ENCODE measurements at places on chromosomes 6 and 20. TPM values are rescaled to one million over a fixed set of nuclear protein-coding genes. Genes with fewer than 3 reads are reported as not detected.

GRCh38 chr6:109693111-109693510 lies 2.0 kb downstream of the FIG4 start:
- DNase-seq: no peak

- peak; percentile 71 for DNase-seq
These were observed 2.9 kb upstream of the RAB22A start for GRCh38 chr20:58306421-58307261.

- DNase-seq: no peak
These were observed 6.5 kb upstream of the DST start for GRCh38 chr6:56649053-56649769.

- DNase-seq: no peak
These were observed 57.5 kb downstream of the MBOAT1 start for GRCh38 chr6:20154753-20155152.

DNA sequence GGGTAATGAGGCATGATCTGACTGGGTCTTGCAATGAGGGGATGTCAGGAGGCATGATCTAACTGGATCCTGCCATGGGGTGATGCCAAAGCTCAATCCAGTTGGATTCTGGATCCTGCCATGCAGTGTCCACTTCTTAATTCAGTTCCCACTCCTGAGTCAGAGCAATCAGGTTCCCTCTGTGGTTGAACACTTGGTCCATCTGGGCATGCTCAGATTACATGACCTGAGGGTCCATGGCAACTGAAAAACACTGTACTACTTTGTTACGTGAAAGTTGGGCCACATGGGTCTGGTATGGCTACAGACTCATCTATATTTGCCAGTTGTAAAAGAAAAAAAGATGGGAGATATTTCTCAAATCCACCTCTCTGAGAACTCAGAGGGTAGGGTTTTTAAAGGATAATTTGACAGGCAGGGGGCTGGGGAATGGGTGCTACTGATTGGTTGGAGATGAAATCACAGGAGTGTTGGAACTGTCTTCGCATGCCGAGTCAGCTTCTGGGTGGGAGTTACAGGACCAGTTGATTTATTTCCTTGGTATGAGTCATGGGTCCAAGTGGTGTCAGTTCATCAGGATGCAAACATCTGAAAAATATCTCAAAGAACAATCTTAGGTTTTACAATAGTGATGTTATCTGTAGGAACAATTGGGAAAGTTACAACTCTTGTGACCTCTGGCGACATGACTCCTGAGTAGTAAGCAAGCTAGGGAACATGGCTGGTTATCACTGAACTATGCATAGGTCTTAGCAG lies 21.6 kb downstream of the C6orf163 start:
- no peak for DNase-seq

DNA sequence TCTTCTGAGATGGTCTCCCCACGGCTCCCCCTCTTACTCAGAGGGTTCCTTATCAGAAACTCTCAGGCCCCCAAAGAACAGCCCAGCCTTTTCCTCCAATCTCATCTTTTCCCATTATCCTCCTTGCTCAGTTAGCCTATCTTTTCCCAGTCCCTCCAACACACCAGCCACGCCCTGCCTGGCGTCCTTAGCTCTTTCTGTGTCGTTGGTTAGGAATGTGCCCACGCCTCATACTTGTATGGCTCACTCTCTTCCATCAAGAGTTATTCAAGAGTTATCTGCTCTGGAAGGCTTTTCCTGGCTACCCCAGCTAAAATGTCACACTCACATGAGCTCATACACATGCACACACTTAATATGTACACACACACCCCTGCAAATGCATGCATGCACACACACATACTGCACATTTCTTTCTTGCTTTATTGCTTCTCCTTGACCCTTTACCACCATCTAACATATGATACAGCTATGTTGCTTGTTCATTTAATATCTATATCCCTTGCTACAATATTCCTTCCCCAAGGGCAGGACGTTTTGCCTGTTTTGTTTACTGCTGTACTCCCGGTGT lies 37.6 kb downstream of the SLC2A10 start:
- no peak for DNase-seq

DNA sequence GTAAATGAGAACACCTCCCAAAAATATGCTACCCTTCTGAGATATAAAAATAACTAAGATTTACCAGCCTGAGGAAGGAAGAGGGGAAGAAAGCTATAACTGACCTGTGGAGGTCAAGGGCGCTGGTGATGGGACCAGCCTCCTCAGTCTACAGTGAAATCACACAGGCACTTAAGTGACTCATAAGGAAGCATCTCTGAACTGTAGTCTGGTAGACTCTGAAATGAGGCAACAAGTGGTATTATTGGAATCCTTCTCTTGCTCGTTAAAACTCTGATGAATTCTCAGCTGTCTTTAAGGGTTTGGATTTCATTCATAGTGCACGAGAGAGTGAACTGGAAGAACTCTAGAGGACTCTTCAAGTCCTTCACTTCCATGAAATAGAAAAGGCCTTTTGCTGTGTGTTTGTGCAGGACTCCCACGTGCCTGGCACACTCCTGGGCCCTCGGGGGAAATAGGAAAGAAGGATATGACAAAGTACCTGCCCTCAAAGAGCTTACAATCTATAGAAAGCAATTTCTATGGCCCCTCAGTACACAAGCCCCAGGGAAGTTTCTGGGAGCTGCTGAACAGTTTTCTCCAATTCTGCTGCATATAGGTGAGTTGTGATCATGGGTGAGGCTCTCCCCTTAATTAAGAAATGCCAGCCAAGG lies 231.8 kb upstream of the RREB1 start:
- no peak for DNase-seq

- DNase-seq: peak; percentile 59
These were observed 796 bp upstream of the RREB1 start for GRCh38 chr6:7106752-7107577.

- DNase-seq: no peak
These were observed 14.0 kb downstream of the ETV7 start for GRCh38 chr6:36373368-36374019.

DNA sequence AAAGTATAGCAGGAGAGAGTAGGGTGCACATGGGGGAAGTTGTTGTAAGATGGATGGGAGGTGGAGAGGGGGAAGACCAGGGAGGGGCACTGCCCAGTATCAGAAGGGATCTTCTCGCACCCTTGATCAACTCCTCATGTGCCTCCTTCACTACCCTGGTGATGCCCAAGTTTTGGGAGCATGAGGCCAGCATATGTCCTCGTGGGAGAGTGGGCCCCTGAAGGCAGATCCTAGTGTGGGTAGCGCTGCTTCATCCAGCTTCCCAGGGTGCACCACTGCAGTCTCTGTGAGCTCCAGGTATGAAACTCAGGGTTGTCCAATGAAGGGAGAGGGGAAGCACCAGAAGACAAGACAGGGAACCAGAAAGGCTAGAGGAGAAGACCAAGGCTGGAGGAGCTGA lies 82.2 kb upstream of the FOXP4 start:
- DNase-seq: no peak

GRCh38 chr20:25623225-25623735 lies 534 bp downstream of the NANP start:
- DNase-seq: peak; percentile 64

DNA sequence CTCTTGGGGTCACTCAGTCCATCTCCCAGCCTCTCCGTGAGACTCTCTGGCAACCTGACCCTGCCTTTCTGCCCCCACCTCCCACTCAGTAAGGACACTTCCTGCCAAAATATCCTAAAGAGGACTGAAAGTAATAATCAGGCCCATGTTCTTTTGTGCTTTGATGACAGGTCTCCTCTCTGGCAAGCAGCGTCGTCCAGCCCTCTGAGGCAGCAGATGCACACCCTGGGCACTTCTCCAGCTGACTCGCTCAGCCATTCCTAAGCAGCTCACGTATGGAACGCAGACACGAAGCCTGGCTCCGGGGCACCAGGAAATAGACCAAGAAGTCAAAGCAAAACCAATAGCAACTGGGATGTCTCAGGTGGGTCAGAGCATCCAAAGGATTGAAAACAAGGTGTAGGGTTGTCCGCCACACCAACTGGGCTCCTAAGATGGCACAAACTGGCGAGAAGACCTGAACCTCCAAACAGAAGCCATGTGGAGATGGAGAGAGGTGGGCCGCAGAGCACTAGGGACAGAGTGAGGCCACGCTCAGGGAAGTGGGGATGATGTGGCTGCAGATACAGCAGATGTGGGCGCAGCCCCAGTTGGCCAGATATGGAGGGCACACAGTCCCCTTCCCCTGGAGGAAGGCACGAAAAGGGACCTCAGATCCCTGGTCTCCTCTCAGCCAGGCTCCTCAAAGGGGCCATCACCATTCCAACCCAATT lies 99.3 kb downstream of the PRND start:
- DNase-seq: no peak

- DNase-seq: no peak
These were observed 6.5 kb upstream of the SLC22A16 start for GRCh38 chr6:110482774-110483400.

GRCh38 chr6:118187568-118188164 lies 280.6 kb downstream of the SLC35F1 start:
- no peak for DNase-seq

DNA sequence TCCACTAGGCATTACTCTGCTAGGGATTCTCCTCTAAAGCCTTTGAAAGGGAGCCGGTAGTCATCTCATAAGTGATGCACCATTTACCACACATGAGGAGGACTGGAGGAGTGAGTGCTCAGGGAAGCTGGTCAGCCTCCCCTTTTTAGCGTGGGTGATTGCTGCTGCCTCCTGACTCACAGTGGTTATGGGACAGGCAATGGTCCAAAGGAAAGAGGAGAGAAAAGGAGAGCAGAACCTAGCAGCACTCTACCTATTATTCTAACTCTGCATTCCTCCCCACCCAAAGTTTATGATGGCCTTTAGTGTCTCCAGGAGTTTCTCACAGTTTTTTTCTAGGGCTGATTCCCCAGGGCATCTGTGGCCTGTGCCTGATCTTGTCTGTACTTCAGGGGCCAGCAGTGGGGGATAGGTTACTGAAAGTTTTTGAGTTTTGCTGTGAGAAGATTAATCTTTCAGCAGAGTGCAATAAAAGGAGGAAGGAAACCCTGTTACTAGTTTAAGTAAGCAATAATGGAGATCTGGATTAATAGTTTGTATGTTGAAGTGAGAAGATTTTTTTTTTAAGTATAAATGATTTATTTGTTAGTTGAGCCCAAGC lies 36.4 kb upstream of the GCLC start:
- DNase-seq: no peak

DNA sequence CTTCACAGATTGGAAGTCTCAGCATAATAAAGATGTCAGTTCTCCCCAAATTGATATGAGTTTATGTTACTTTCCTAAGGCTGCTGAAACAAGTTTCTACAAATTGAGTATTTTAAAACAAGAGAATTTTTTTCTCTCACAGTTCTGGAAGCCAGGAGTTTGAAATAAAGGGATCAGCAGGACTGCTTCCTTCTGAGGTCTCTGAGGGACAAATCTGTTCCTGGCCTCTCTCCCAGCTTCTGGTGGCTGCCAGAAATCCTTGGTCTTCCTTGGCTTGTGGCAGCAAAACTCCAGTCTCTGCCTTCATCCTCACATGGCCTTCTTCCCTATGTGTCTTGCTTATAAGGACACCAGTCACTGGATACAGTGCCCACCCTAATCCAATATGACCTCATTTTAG lies 136.1 kb downstream of the TFAP2A start:
- DNase-seq: no peak

- DNase-seq: no peak
These were observed 629.0 kb downstream of the EPHA7 start for GRCh38 chr6:92790381-92790780.

DNA sequence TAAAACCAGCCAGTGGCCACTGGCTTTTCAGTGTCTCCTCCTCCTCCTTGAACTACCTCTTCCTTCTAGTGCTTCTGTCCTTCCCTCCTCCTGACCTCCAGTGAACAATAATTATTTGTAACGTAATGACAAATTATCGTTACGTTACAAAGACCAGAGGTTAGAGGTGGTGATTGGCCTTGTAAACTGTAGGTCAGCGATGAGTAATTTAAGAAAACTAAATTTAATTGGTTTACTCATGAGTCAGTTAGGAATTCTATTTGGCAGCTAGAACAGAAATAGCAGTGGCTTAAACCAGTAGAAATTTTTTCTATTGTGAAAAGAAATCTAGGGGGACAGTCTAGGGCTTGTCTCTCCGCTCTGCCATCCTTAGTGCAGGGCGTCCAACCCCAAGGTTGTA lies 38.8 kb downstream of the PPARD start:
- no peak for DNase-seq

GRCh38 chr6:155645325-155645724 lies 189.7 kb upstream of the NOX3 start:
- no peak for DNase-seq

DNA sequence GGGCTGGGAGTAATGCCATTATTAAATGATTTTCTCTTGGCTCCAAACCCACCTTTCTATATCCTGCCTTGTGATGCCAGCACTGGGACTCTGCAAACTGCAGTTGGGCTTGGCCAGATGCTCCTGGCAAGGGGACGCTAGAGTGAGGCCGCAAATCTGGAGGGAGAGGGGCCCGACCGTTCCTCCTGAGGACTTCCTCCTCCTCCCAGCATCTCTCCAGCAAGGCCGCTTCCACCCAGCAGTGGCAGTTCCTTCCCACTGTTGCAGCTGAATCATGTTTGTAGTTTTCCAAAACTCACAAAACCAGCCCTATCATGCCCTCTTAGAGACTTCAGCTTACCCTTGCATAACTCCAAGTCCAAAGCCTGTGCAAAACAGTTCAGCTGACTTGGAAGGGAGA lies 244.4 kb downstream of the FOXA2 start:
- DNase-seq: no peak

DNA sequence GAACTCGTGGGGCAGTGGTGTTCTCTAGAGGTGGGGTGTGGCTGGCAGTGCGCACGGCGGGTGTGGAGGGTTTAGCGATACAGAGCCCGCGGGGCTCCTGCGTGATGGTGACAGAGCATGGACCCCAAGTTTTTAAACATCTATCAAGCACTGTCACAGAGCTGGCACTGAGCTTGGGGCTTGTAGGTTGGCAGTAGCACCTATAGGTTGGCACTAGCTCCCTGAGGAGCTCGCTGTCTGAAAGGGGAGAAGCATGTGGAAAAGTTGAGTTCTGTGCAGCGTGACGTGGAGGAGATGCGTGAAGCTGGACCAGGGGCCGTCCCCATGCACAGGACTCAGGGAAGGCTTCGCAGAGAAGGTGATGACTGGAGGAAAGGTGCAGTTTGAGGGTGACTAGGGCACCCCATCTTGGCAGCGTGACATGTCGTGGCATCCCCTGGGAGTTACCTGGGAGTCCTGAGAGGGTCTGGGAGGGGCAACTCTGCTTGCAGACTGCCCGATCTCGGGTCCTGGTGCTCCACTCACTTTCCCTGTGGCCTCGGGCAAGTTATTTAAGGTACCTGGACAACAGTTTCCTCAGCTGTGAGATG lies 122.0 kb downstream of the CDH4 start:
- no peak for DNase-seq

- no peak for DNase-seq
These were observed 15.6 kb downstream of the HAO1 start for GRCh38 chr20:7924692-7925091.

GRCh38 chr6:25911351-25911750 lies 19.1 kb downstream of the SLC17A2 start:
- DNase-seq: no peak

The ADGRF4 gene
- not detected for total RNA-seq

The UBE3D gene
- 5.3 TPM for total RNA-seq

The SIRPB1 gene
- total RNA-seq: 35.8 TPM

The FOXS1 gene
- 1.1 TPM for total RNA-seq

The AKAP12 gene
- total RNA-seq: 38.8 TPM
